Hematopoietic multipotent progenitor cell (in vitro differentiated cells): ENCODE measurements at places on chromosomes 1 and 21. TPM values are rescaled to one million over a fixed set of nuclear protein-coding genes. Genes with fewer than 3 reads are reported as not detected.

DNA sequence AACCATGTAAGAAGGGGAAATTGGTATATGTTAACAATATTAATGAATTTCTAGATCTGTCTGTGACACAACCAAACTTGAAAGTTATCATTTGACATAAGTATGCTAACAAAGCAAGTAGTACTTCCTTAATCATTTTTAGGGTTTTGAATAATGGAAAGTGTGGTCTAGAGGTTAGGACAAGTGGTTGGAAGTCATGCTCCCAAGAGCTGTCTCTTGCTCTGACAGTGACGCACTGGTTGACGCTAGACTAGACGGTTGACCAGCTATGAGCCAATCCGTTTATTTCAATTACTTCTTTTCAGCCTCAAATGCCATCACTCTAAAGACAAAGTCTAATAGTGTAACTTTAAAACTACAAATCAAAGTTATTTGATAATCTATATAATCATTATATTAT, 20.7 kb upstream of the RGS1 start:
- no peak for DNase-seq

DNA sequence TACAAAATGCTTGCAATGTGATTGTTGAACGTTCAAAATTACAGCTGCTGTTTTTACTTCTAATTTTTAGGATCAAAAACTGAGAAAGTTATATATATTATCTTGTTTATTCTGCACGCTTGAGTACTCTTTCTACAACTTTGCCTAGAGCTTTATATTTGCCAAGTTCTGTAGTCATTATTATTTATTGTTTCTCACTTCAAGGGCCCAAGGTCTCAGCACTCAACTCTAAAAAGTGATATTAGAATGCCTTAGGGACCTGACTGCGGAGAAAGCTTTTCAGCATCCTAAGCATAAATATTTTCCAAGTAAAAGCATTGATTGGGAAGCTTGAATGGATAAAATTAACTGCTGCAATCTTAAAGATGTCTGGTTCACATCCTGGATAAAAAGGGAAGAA, 83.6 kb downstream of the UBE2U start:
- no peak for DNase-seq

DNA sequence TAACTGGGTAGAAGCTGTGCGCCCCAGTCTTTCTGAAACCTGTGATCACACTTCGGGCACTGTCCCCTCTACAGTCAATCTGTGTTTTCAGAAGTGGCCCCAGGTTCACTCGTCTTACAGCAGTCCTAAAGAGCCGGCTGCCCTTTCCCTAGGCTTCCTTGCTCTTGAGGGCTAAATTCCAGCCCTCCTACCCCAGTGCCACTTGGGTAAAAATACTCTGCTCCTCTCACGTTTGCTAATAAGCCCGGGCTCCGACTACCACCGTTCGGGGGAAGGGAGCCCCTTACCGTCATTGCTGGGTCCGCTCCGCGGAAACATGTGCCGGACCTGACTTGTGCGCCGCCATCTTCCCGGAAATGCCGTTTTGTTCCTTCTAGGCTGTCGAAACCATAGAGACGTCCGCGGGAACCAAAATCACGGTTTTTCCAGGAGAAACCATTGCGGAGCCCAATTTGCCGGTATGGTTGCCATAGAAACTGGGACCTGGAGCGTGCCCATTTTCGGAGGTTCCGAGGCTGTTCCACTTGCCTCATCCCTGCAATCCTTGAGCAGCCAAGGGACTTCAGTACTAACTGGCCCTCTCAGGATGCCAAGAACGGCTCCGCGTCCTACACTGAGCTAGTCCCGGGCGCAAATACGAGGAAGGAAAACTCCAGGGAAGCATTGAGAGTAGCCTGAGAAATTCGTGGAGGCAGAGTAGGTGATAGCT, at the start of gene GPATCH4:
GPATCH4 (minus strand) TSS at position 358 of the 709 bp plus-strand sequence.
- DNase-seq = peak; percentile 75

GRCh38 chr1:30123896-30124295, 599.5 kb downstream of the MATN1 start:
- DNase-seq = no peak

DNA sequence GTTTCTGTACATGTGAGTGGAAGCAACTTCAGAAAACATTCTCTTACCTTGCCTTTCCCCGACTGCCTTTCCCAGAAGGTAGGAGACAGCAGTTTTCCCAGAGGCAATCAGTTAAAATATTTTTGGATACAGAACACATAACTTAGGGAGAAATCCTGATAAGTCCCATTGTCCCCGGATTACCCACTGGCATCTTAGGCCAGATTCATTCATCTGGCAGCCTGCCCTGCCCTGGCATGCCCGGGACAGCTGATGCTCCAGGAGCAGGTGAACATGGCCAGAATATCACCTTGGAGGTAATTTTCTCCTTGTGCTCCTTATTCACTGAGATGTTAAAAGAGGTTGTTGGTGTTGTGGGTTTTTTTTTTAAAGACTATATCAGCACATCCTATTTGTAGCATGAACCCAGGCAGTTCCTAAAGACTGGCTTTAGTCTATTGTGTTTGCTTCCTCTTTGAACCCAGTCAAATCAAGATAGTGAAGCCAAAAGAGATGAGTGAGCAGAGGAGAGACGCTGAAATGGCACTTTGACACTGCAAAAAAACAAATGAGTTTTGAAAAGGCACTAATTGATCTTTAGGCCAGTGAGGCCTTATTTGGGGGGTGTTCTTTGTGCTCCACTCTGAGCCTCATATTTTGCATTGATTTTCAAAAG, 139.6 kb downstream of the PLPP3 start:
- DNase-seq = no peak

Gene AIM2
- total RNA-seq = under 0.01 TPM

GRCh38 chr1:231337043-231337471, 595 bp downstream of the EXOC8 start:
- DNase-seq = no peak

- DNase-seq = peak; percentile 64
Observed at GRCh38 chr1:186374303-186375151, 526 bp downstream of the TPR start.

Gene RGS5
- 0.27 TPM for total RNA-seq

Gene ADCY10
- under 0.01 TPM for total RNA-seq

GRCh38 chr1:232377494-232377770, 252.5 kb downstream of the SIPA1L2 start:
- no peak for DNase-seq

DNA sequence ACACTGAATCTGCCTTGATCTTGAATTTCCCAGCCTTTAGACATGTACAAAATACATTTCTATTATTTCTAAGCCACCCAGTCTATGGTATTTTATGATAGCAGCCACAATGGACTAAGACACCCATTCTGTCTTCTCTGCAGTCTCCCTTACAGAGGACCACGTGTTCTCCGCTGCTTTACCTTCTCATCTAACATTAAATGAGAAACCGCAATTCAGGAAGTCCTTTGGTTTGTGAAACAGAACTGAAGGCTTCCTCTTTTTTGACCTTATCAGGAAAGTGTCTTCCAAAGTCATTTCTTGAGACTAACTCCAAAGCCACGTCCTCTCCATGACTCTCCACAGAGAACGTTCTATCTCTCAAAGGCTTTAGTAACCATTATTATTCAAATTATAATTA, 560.1 kb downstream of the OMA1 start:
- no peak for DNase-seq

Gene UMODL1
- 2.4 TPM for total RNA-seq

Gene OR2T1
- under 0.01 TPM for total RNA-seq

DNA sequence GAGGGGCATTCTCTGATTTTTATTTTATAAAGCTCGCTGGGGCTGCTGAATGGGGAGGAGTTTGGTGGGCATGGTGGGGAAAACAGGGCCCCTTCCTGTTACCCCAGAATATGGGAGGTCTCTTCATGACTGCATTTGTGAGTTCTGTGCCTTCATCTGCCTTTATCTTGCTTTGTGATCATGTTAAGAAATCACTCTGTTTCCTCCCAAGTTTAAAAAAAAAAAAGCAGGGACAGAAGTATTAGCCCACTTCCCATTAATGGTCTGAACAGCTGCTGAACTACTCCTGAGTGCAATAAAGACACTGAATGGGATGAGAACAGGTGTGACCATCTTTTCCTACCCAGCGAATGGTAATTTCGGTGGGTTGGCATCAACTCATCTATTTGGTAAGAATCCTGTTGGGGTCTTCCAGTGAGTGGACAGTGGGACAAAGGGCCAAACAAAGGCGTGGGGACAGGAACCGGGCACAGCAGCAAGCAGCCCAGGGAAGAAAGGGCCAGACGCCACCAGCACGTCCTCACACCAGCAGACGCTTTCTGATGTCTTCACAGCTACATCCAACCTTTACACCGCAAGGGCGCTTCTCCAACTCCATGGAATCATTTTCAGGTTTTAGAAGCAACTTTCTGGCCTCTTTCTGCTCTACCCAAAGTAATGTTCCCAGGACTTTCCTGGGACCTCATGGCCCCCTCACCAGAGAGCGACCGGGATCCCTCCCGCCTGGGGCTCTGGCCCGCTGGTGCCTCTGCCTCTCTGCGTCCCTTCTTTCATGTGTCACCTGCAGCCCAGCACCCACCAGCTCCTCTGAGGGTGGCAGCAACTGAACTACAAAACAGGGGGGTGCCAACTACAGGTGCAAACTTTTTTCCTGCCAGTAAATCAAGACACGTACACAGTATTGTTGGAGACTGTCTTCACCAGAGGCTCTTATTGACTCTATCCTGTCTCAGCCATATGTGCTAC, 160.2 kb downstream of the ADSS2 start:
- peak; percentile 18 for DNase-seq

GRCh38 chr1:50959303-50959912, 659 bp downstream of the FAF1 start:
- DNase-seq = peak; percentile 48

DNA sequence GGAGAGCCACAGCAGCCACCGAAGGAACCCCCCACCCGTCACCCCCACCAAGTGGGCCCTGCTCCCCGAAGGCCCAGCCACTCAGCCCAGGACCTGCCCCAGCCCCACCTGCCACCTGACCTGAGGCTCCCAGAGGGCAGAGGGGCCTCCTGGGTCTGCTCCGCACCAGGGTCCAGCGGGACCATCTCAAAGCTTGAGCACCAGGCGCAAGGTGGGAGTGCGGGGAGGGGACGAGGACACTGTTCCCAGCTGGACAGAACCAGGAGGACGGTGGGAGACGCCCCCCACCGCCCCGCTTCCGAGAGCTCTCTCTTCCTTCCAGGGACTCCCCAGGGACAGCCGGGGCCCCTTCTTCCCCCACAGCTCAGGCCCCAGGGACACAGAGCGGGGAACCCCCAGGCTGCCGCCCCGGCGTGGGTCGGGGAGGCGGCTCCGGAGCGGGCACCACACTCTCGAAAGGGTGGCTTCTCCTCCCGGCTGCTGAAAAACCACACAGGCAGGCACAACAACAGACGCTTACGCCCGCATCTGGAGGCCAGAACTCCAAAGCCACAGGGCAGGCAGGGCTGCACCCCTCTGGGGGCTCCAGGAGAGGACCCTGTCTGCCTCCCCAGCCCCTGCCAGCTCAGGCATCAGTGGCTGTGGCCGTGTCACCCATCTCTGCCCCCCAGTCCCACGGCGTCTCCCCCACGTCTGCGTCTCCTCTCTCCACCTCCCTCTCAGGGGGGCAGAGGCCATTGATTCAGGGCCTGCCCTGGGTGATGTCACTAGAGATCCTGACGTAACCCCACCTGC, 1.9 kb upstream of the TTLL10 start:
- DNase-seq = no peak

DNA sequence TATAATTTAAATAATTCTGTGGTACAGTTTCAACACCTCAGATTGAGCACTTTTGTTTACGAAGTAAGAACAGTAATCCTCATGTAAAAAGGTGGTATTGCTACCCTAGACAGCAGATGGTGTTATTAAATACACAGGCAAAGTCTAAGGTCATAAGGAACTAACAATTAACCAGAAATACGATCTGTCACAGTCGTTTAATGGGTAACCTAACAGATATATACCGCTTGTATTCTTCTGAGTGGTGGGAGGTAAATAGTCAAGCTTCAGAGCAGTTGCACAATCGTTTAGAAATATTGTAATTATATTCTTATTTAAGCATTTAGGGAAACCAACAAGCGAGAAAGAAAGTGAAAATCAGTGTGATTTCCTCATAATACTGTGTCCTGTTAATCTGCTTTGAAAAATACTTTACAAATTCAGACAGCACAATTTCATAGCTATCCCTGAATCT, 9.8 kb upstream of the IRF2BP2 start:
- no peak for DNase-seq

GRCh38 chr1:39258146-39258924, 53.8 kb downstream of the MACF1 start:
- DNase-seq = peak; percentile 57

GRCh38 chr1:30166174-30166573, 557.2 kb downstream of the MATN1 start:
- no peak for DNase-seq

- DNase-seq = no peak
Observed at GRCh38 chr1:216742625-216743024, 19.4 kb upstream of the ESRRG start.

GRCh38 chr1:87565861-87566260, 237.2 kb downstream of the LMO4 start:
- DNase-seq = no peak
